ENCODE measurements at places on chromosomes 7 and 10. TPM values are rescaled to one million over a fixed set of nuclear protein-coding genes. Genes with fewer than 3 reads are reported as not detected.

Gene LRRN3
- polyA plus RNA-seq, result 5.2 TPM

DNA sequence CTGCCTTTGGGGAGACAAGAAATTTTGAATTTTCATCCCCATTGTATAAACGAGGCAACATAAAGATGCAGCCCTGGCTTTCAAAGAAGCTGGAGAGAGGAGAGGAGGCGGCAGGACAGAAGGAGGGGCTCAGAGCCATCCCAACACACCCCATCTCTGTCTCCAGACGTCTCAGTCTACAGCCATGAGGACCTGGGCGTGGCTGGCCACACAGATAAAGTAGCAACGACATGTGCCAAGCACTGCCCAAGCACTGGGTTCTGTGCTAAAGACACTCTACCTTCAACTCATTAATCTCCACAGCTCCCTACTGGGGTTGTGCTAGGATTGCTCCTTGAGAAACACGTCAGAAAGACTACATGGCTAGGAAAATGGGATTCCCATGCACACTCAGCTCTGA, 65.2 kb downstream of the DLG5 start:
- DNase-seq, result no peak

Gene APBB1IP
- polyA plus RNA-seq, result 1.7 TPM

DNA sequence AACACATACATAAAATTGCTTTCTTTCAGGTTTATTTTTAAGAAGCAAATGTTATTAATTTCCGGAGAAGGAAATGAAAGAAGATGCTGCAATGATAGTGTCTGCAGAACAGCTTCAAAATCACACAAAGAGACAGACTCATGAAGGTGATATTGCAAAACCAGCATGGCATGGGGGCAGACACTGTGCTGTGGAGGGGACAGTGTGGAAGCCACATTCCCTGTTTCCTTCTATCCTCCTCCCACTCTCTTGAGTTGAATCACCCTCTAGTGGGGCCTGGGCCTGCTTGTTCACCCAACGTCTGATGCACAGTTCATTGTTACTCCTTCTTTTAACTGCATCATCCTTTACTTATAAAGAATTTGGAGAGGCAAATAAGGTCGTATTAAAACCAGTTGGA, 104.0 kb upstream of the INSIG1 start:
- DNase-seq, result no peak
